CD4-positive, alpha-beta T cell treated with Interleukin-6 for 4 hours (primary cell): ENCODE measurements at places on chromosomes 2 and 18.

- no peak for DNase-seq
Observed at GRCh38 chr18:6382963-6383362, 31.7 kb downstream of the L3MBTL4 start.

- no peak for DNase-seq
Observed at GRCh38 chr2:5035057-5035488, 657.1 kb upstream of the SOX11 start.

- no peak for DNase-seq
Observed at GRCh38 chr18:33612632-33613031, 34.6 kb downstream of the ASXL3 start.

DNA sequence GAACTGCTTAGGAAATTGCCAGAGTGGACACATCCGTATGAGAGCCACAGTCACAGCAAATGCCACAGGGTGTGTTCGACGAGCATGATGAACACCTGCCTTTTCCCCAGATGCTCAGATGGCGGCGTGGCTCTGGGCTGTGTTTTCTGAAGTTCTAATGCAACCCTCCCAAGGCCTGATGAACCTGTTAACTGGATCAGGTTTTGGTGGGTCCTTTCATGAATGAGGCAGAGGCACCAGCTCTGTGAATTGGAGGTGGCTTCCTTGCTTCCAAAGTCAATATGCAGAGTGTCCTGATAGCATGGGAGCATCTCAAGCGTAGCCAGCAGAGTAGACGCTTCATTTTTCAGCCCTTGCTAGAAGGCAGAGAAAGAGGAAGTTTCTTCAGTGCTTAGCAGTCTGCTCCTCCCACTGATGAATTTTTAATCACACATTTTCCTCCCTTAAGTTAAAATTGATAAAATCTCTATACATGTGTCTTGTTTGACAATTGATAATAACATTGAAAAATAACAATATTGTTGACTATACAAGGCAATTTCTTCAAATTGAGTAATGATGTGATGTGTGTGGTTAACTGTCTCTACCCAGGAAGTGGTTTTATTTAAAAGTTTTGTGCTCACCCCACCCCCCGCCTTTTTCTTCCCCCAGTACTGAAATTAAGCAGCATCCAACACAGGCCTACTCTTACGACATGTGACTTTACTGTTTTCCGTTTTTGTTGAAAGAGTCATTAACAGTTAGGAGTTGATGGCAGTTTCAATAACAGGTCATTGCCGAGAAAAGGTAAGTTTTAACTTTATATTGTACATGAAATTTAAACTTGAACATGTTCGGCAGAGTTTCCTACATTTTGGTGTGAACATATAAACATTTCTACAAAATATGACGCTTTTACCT lies at the start of gene ARHGAP15:
Gene ARHGAP15, plus strand, starts transcription at position 739 of the 900 bp plus-strand sequence.
- peak; percentile 87 for DNase-seq

- DNase-seq, result no peak
Observed at GRCh38 chr2:231764760-231765159, 16.3 kb downstream of the PDE6D start.

GRCh38 chr2:29766191-29766590 lies 155.2 kb downstream of the ALK start:
- DNase-seq, result no peak

GRCh38 chr2:138124521-138124920 lies 160.2 kb downstream of the HNMT start:
- DNase-seq, result no peak

- DNase-seq, result no peak
Observed at GRCh38 chr18:26574958-26575864, 26.9 kb upstream of the KCTD1 start.

GRCh38 chr2:11533278-11534070 lies at the start of gene GREB1:
Gene GREB1, plus strand, starts transcription at chr2:11534045. Its CDS starts 22,570 bp downstream, at chr2:11556615.
- no peak for DNase-seq
